ENCODE measurements at places on chromosomes 7 and 10.
A peak's percentile ranks its signal among the peaks of the same experiment; 100 is the strongest.

DNA sequence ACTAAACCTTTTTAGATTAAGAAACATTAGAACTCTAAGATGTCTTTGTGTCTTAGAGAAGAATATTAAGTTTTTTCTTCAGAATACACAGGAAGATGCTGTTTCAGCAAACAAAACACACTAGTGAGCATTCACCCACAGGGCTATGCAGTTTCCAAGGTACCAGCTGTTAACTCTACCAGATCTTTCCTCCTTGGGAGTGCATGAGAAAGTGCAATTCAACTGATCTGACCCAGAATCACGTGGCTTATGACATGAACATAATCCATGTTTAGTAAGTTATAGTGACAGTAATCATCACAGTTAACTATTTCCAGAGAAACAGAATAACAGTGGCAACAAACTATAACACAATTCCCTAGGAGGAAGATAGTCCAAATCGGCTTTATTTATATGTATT is 270.7 kb downstream of the CACNA2D1 start:
- DNase-seq = no peak

DNA sequence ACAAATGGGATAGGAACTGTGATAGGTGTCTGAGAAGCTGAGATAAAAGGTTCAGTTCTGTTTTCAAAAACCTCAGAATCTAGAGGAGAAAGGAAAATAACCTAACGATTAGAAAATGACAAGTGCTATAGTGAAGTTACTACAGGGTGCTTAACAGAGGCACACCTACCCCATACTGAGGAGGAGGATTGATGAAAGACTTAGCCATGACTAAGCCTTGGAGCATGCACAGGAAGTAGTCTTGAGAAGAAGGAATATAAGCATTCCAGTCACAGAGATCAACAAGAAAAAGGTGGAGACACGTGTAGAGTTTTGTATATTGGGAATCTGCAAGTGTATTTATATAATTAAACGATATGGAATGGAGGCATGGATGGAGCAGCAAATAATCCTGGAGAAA is 1225.5 kb upstream of the CELF2 start:
- no peak for DNase-seq

GRCh38 chr10:78765726-78766335 is 302.9 kb upstream of the ZMIZ1 start:
- DNase-seq = no peak

GRCh38 chr7:72343991-72344390 is 68.1 kb downstream of the CALN1 start:
- DNase-seq = no peak

DNA sequence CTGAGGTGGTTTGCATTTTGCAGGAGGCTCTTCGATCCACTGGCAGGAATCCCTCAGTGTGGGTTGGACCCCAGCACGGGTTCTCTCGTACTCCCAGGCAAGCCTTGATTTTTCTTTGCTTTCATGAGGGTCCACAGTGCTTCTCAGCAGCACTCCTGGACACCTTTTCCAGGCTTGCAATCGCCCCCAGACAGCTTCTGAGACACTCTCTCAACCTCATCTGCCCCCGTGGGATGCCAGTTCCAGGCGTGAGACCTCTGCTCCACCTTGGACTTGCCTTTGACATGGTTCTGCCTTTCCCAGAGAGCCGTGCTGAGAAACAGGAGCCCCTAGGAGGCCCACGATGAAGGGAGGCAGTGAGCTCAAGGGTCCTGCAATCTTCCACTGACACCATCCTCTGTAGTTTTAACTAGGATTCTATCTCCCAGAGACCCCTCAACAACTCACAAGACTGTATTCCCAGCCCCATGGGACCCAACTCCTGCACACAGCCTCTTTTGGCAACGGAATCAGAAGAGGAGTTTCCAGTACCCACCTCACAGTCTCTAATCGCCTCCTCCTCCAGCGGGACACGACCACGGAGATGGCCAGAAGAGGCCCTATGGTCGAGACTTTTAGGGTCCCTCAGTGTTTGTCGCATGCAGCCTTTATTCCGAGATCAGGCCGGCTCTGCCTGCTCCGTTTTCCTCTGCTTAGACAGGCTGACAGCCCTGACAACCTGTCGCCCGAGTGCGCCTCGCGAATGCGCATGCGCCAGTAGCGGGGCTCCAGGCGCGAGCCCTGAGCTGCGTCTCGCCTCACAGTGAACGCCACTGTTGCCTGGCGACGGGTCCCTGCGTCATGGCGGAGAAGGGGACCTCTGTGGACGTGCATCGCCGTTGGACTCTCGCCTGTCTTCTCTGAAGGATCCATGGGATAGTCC is 26.0 kb upstream of the ZNF273 start:
- peak; percentile 13 for DNase-seq

- no peak for DNase-seq
These were observed 47.0 kb downstream of the RASGEF1A start for GRCh38 chr10:43219848-43220247.

DNA sequence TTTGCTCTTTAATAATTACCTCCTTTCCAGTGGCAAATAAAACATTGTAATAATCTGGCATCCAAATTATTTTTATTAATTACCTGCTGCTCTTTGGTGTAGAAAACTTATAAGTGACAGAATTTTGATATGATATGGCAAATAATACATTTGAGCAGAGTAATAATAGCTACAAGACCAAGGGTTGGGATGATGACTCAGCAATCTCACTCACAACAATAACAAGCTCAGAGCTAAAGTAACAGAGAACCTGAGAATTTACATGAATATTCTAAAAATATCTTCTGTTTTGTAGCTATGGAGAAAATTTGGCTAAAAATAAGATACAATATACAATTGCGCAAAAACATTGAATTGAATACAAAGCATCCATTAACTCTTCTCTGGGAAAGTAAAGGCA is 480.8 kb upstream of the COBL start:
- no peak for DNase-seq

DNA sequence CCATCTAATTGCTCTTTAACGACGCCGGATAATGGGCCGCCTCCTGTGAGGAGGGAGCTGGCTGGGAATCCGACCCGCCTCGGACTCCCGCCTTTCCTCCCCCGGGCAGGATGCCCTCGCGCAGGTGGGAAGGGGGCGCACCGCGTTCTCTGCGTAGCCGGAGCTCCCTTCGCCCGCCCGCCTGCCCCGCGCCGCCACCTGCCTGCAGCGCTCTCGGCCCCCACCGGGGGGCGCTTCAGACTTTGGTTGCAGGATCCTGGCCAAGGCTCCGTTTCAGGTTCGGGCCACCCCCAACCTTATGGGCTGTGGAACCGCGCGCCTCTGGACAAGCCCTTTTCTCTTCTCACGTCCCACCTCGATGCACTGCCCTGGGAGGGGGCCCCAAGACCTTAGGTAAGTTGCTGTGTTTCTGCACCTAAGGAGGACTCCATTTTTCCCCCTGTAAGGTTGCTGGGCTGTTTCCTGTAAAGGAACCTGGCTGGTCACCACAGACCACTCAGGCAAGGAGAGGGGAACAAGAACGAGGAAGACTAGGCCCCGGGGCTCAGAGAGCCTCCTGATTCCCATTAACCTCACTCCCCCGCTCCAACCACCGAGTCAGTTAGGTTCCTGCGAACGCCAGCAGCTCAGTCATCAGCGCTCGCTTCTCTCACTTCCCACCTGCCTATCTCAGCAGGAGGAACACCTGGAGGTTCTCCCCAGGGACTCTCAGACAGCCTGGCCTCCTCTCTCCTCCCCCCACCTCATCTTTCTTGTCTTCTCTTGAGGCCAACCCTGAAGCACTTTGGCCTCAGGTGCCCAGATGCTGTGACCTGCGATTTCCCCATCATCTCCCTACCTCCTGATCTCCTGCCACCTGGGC is 11.3 kb upstream of the KAZALD1 start:
- no peak for DNase-seq

DNA sequence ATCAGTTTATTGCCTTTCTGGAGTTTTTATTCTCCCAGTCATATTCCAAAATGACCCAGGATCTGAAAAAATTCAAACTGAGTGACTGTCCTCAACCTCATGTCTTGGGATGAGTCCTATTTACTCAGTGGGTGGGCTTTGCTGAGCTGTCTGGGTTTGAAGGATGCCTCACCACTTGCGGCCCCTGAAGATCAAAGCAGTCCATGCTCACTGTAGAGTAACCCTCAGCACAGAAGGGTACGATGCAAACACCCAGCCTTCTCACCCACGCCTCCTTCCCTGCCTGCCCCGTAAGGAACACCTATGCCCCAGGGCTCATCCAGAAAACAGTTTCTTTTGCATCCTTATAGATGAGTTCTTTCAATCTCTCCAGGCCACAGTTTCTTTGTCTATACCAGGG is 42.2 kb upstream of the GRB10 start:
- DNase-seq = no peak

GRCh38 chr7:80485721-80486120 is 26.1 kb downstream of the GNAT3 start:
- DNase-seq = no peak

GRCh38 chr7:4015996-4016395 is 666.1 kb upstream of the FOXK1 start:
- no peak for DNase-seq

DNA sequence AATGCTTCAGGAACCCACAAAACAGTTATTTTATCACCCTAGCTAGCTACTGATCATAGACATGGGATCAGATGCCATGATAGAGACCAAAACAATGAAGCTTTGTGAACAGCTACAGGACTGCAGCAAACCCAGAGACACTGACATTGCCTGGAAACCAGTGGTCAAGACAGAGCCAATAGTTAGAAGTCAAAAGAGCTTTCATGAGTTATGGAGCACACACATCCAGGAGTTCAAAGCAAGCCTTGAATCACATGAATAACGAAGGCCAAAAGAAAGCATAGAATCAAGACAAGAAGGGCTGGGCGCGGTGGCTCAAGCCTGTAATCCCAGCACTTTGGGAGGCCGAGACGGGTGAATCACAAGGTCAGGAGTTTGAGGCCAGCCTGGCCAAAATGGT is 34.5 kb upstream of the GSAP start:
- DNase-seq = no peak

DNA sequence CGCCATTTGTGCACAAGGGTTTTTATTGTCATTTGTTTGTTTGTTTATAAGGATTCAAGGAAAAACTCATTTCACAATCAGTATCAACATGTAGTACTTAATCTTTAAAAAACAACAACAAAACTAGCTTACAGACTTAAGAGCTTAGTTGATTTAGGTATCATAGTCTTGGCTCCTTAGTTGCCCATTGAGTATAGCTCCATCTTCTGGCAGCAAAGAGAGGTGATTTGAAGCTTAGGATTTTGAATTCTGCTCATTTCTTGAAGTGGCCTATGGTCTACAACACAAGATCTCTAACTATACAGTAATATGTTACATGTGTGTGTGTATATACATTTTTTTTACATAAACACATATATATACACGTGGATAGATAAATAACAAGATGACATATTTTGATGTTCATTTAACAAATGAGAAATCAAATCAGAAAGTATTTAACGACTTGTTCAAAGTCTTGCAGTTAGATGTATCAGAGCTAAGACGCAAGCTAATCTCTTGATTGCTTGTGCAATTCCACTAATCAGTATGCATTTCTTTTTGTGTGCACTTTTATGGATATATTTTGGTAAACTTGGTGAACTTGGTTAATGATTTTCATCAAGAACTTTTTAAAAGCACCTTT is 307.3 kb downstream of the CAMK1D start:
- no peak for DNase-seq

Measured in stimulated activated CD4-positive, alpha-beta T cell treated with anti-CD3 and anti-CD28 coated beads, Interleukin-1b, Interleukin-23, amount 100 ng/mL, for 24 hours (primary cell).